NCI-H460 (cell line): ENCODE measurements at places on chromosomes 6 and 20.

GRCh38 chr6:37979392-37980221, 160.1 kb downstream of the ZFAND3 start:
- no peak for DNase-seq

DNA sequence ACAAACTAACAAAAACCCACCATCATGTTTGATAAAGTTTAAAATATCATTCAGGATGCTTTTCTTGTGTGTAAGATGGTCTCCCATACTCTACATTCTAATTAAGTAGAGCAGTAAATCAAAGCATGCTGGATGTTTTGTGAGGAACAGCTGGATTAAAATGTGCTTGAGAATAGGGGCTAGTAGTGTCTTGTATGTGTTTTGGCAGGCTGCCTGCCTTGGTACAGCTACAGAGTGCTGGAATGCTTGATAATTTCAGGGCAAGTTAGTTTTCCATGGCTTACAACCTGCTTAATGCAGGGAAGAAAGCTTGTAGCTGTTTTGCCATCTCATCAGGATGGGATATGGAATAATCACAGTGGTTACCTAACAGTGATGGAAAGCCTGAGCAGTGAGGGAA, 636.6 kb upstream of the MMS22L start:
- no peak for DNase-seq

GRCh38 chr20:22453244-22454080, 130.9 kb downstream of the FOXA2 start:
- peak; percentile 11 for DNase-seq

DNA sequence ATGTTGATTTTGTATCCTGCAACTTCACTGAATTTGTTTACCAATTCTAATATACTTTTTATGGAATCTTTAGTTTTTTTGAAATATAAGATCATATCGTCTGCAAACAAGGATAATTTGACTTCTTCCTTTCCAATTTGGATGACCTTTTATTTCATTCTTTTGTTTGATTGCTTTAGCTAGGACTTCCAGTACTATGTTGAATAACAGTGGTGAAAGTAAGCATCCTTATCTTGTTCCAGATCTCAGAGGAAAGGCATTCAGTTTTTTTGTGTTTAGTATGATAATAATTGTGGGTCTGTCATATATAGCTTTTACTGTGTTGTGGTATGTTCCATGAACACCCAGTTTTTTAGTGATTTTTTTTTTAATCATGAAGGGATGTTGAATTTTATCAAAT, 75.7 kb downstream of the GCLC start:
- no peak for DNase-seq

DNA sequence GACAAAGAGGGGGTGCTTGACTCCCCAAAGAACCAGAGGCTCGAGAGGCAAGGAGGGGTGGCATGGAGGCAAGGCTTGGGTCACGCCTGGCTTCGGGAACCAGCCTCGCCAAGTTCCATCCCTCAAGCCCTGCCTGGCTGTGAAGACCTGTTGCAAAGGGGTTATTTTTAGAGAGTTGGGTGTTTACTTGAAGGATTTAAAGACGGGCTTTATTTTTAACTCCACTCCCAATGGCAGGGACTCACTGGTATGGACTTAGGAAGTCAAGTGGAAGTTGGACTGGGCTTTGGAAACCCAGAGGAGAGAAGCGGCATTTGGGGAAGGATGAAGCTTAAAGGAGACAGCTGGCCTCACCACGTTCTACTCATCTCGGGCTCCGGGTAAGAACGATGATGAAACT, 43.1 kb downstream of the JPH2 start:
- no peak for DNase-seq

DNA sequence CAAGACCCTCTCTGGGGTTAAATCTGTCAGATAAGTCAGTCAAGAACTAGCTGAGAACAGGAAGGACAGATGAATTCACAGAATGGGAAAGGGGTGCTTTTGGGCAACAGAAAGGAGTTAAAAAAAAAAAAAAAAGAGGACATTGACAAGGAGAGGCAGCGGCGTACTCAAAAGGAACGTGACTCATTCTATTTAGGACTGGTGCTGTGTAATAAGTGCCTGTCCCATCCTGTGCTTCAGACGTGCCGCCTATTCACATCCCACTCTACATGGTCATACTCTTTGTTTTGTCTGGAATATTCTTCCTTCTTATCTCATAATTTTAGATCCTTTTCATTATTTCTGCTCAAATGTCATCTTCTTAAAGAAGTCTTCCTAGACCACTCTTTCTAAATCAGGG, 101.1 kb upstream of the EMILIN3 start:
- DNase-seq: no peak

- DNase-seq: no peak
These were observed 154.2 kb upstream of the MLN start for GRCh38 chr6:33957892-33958525.

- DNase-seq: no peak
These were observed 95.0 kb downstream of the AK9 start for GRCh38 chr6:109595998-109596397.

- peak; percentile 22 for DNase-seq
These were observed 25.6 kb upstream of the FUCA2 start for GRCh38 chr6:143536866-143537691.

DNA sequence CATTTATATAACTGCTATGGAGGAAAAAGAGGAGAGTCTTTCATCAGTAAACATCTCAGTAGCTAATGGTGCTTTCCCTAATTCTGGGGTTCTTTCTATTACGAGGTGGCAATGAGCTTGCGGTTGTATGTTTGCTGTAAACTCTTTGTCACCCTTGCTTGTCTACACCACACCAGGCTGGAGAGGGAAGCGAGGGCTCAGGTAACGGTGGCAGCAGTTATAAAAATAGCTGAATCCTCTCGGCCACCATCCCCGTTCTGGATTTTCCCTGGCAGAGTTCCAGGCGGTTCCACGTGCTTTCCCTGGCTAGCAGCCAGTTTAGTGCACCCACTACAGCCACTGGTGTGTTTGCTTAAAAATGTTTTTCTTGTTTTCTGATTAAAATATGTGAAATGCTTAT, 39.0 kb downstream of the MAS1 start:
- no peak for DNase-seq

GRCh38 chr20:37581246-37581645, 53.6 kb upstream of the BLCAP start:
- DNase-seq: no peak

DNA sequence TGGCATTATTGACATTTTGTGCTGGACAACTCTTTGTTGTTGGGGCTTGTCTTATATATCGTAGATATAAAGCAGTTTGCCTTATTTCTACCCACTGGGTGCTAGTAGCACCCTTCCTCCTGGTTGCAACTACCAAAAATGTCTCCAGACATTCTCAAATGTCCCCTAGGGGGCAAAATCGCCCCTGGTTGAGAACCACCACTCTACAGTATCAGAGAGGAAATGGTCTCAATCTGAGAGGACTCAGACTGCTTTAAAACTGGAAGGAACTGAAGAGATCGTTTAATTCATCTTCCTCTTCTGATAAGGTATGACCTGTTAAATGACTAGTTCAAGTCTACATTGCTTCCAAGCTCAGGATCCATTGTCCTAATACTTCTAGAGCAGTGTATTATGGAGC, 14.9 kb downstream of the SH3BGRL2 start:
- no peak for DNase-seq

DNA sequence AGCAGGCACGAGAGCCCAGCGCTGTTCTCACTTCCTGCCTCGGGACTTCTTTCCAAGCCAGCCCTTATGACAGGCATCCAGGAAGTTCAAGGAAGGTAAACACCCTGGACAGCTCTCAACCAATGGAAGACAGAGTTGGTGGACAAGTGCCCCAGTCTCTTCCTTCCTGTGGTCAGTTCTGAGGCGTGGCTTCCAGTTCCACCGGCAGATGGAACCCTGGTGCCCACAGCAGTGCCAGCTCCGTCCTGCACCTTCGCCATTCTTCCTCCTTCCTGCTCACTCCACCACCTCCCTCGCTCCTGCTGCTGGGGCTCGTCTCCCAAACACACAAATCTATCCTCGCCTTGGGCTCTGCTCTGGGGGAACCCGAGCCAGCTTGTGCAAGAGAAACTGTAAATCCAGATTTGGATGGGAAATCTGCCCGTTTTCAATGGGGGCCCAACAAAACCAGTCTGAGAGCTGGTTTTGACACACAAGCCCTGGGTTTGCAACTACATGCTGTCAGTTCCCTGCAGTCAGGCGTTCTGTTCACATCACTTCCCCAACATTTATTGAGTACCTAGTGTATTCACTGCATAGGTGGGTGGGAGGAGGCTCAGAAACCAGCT, 162.7 kb downstream of the GRM4 start:
- DNase-seq: peak; percentile 82

DNA sequence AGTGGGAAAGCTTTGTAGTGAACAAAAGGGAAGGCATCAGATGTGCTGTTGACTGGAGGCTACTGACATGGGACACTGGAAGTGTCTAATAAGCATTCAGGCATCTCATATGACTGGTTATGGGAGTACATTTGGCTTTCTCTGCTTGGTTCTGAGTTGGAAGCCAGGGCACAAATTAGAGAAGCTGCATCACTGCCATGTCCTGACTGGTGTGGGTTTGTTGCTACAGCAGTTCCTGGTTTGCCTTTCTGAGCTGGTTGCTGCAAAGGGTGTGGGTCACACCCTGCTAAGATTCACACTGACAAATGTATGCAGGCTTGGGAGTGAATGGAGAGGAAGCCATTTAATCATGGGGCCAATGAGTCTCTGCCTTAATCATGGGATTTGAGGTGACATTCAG, 36.2 kb upstream of the NANP start:
- DNase-seq: no peak

DNA sequence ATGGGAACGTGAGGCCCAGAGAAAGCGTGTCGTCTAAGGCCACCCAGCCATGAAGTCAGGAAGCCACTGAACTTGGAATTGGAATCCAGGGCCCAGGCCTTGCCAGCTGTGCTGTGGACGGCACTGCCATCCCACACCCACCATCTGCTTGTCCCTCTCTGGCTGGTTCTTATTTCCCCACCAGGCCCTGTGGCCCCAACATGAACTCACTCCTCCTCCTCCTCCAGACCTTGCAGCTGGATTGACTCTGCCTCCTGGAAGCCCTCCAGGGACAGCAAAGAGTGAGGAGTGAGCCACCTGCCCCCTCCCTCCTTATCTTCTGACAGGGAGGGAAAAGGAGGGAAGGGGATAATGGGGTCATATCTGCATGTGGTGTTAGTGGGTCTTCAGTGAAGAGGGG, 16.0 kb upstream of the IP6K3 start:
- DNase-seq: no peak

DNA sequence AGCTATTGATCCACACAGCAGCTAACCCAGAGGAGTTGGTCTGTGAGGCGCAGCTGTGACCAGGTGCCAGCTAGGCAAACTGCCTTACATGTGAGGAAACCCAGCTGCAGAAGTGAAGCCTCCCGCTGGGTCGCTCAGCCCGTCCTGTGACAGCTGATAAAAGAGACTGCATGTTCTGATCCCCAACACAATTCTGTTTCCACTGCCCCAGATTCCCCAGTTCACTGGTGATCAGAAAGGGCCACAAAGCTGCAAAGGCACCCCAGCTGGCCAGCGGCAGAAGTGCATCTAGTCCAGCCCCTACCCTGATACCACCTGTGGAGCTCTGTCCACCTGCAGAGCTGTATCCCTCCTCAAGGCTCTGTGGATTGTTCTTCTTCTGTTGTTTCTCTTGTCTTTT, 64.5 kb downstream of the CTNNBL1 start:
- DNase-seq: no peak

GRCh38 chr20:17969278-17969883, 563 bp downstream of the MGME1 start:
- DNase-seq: no peak

DNA sequence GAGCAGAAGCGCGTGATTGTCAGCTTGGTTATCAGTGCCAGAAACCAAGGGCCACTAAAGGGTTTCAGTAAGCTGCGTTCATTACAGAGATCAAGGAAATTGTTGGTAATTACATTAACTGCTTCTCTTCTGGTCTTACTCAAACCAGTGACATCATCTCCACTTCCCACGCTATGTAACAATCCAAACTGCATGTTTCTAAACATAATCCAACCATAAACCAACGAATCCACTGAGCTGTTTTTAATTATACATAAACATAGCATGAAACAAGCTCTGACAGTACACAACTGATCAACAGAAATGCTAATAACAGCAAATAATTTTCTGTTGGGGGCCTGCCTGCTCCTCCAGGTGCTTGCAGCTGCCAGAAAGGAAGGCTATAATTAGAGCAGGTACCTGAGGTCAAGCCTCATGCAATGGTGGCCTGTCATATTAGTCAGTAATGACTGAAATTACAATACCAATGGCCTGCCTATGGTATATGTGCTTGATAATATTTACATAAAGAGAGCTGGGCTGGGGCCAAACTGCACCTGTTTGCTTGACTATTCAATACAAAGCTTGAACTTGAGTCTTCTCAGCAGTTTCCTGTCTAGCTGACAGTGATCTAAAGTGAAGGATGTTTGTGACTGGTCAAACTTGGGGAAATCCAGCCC, 40.1 kb downstream of the ILRUN start:
- DNase-seq: no peak
